ENCODE measurements at places on chromosomes 2 and 18.

GRCh38 chr2:113160962-113161361 lies 12.8 kb upstream of the PSD4 start:
- no peak for DNase-seq

GRCh38 chr18:28176698-28176947 lies 307 bp downstream of the CDH2 start:
- DNase-seq: no peak

GRCh38 chr2:201661366-201661765 lies 18.1 kb upstream of the TMEM237 start:
- no peak for DNase-seq

GRCh38 chr2:54206596-54206995 lies 49.4 kb downstream of the TSPYL6 start:
- DNase-seq: no peak

- no peak for DNase-seq
These were observed 14.5 kb downstream of the ATG16L1 start for GRCh38 chr2:233265899-233266431.

GRCh38 chr2:141142025-141142424 lies 988.8 kb downstream of the LRP1B start:
- no peak for DNase-seq

GRCh38 chr18:21955757-21956652 lies 213.4 kb upstream of the GATA6 start:
- DNase-seq: peak; percentile 72

GRCh38 chr2:159155791-159156190 lies 130.7 kb downstream of the WDSUB1 start:
- no peak for DNase-seq

GRCh38 chr2:240902615-240903041 lies 3.5 kb upstream of the CROCC2 start:
- DNase-seq: no peak

DNA sequence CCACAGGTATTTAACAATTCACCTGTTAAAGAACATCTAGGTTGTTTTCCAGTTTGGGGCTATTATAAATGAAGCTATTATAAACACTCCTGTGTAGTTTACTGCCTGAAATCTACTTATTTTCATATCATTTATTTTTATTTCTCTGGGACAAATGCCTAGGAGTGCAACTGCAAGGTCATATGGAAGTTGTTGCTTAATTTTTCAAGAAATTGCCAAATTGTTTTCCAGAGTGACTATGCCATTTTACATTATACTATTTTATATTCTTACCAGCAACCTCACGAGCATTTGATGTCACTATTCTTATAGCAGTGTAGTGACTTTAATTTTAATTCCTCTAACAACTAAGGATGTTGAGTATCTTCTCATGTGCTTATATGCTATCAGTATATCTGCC lies 298.4 kb downstream of the EXOC6B start:
- no peak for DNase-seq

DNA sequence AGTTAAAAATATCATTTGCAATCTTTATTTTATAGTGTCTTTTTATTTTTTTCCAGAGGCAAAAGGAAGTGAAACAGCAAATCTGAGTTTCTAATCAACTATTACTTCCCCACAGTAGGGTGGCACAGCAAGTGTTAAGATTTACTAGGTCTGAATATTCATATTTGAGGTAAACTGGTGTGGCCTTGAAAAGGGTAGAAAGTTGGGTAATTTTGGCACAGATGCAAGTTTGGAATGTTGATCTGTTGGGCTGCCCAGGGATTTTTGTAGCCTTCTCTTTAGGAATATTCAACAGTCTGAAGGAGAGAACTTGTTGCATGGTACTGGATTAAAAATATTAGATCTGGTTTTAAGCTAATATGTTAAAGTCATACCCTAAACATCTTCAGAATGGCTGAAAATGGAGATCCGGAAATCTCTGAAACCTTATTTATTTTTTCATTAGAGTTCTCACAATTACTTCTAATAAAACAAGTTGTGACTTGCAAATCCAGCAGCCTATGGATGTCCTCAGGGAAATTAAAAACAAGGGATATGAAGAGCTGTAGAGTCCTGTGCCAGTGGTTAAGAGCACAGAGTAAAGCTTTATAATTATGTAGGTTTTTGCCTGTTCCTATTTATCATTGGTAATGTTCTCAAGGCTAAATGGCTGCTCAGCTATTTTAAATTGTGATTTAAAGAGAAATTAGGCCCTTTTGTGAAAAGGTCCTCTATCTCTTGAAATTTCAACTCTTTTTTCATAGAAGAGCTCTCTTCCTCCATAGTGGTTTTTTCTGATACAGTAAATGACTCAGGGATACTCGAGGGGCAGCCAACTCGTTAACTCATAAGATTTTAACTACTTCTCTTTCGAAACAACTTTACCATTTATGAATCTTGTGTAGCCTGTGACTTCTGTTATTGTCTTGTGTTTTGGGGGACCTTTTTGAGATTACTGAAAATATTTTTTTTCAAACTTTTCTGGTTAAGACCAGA lies 11.0 kb downstream of the TANK start:
- no peak for DNase-seq

GRCh38 chr2:109062859-109063700 lies 65.9 kb upstream of the SH3RF3 start:
- DNase-seq: no peak

DNA sequence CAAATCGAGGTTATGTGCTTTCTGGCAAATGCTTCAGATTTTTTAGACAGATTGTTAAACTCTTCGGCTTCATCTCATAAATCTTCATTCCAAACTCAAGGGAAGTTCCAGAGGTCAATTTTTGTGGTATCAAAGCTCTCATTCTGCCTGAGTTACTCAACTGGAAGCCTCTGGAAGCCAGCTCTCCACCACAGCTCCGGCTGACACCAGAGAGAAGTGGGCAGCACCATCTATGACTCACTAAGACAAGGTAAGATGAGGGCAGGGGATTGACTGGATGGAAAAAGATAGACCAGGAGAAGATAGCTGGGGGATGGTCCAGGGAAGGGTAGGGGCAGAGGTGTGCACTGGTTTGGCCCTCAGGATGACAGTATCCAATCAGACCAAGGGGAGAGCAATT lies 137.3 kb upstream of the HNRNPA3 start:
- DNase-seq: no peak

DNA sequence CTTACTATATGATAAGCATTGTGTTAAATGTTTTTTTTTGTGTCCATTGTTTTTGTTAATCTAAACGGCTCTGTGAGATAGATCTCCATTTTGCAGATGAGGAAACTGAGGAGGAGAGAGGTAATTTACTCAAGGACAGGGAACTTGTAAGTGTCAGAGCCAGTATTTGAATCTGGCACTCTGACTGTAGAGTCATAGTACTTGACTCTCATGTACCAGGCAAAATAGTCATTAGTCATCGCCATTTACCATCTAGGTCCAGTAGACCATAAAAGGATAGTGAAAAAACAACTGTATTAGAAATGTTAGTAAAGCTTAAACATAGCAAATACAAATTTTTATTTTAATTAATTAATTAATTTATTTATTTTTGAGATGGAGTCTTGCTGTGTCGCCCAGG lies 4.8 kb downstream of the PSMD14 start:
- DNase-seq: no peak

GRCh38 chr2:204145263-204145751 lies 208.7 kb downstream of the ICOS start:
- peak; percentile 81 for DNase-seq

- no peak for DNase-seq
These were observed 31.8 kb downstream of the SLC9A4 start for GRCh38 chr2:102504833-102505232.

- DNase-seq: no peak
These were observed 805 bp downstream of the CIDEA start for GRCh38 chr18:12254820-12255511.

DNA sequence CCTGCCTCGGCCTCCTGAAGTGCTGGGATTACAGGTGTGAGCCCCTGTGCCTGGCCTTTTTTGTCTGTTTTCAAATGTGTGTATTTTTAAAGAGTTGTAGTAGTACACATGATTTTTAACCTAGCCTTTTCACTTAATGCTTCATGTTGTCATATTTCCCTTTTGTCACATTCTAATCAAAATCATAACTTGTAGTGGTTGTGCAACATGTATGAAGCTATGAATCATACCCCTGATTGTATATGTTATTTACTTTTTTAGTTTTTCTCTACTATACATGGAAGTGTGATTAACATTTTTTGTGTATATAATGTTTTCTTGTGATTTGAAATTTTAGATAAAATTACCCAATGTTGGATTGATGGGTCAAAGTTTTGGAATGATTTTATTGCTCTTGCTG lies 8.5 kb downstream of the GEN1 start:
- DNase-seq: no peak

DNA sequence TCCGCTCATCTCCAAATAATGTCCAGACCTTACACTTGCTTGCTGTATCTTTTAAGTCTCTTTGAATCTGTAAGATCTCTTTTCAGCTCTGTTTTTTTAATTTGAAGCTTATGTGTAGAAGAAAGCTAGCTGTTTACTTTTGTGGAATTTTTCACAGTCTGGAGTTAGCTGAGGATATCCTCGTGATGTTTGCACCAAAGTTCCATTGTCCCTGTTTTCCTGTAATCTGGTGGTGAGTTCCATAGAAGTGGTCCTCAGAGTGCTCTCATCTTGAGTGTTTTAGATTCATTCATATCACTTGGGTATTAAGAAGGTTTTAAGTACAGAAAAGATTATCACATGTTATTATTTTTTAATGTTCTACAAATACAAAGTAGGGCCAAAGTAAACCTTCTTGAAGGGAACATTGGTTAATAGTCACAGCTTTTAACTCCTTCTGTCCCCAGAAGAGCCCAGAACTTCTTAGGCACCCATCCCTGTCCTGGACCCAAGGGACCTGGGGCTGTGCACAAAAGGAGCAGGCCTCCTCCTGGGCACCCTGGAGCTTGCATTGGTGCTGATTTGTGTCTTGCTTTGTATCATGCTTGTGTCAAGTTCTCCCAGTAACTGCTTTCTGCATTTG lies 15.0 kb downstream of the MLPH start:
- DNase-seq: no peak

DNA sequence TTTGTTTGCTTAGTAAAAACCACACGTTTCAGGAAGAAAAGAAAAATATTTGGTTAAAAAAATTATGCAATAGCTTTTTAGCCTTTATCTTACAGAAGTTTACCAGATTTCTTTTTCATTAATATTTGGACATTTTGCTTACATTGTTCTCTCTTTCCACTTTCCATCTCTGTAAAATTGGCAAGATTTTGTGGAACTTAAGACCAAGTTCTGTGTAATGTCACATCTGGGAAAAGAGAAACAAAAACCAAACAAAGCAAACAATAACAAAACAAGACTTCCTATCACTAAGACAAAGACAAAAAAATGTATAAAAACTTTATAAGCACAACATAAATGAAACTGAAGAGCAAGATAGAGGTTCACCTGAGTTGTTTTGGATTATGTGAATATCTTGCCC lies 1392.1 kb upstream of the CELF4 start:
- DNase-seq: peak; percentile 15

GRCh38 chr2:227462972-227463931 lies 8.7 kb upstream of the AGFG1 start:
- DNase-seq: no peak

DNA sequence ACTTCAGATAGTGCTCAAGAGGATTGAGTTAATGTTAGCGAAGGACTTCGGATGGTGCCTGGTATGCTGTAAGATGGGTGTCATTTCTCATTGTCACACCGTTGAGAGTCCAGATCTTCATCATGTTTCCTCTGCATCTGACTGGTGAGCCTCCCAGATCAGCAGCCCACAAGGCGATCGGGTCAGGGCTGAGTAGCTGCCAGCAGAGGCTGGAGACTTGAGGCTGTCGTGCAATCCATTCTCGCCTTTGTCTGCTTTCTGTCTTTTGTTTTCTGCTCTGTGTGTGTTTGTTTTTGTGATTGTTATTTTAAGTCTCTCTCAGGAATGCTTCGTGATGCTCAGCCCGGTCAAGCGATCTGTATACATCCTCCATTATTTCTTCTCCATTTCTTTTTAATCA lies 95.8 kb downstream of the TGOLN2 start:
- DNase-seq: no peak

DNA sequence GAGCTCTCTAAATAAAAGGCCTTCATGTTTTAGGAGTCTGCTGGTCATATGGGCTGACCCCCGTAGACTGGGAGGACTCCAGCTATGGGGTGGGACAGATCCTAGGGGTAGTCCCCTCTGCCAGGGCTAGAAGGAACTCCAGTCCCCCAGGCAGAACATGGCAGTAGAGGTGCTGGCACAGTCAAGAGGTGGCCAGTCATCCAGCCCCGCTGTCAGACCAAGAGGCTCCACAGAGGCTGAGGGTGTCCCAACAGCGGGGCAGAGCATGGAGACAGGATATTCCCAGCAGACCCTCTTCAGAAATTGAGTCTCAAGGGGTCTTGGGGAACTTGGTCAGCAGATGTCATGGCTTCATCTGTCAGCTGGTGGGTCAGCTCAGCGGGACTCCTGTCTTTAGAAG lies 76.6 kb downstream of the LONRF2 start:
- no peak for DNase-seq

DNA sequence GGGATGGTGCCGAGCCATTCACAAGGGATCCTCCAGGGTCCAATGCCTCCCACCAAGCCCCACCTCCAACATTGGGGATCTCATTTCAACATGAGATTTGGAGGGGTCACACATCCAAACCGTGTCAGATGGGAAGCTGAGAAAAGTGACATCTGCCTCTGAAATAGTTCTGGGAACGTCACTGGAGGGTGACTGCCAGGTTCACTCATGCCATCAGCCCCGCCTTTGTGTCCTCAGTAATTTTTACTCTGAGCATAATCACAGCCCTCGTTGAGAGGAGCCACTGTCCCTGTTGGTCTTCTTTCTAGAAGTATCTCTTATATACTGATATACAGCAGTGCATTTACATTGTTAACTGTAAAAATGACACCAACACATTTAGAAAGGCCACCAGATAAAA lies 67.4 kb downstream of the KLHL29 start:
- no peak for DNase-seq

DNA sequence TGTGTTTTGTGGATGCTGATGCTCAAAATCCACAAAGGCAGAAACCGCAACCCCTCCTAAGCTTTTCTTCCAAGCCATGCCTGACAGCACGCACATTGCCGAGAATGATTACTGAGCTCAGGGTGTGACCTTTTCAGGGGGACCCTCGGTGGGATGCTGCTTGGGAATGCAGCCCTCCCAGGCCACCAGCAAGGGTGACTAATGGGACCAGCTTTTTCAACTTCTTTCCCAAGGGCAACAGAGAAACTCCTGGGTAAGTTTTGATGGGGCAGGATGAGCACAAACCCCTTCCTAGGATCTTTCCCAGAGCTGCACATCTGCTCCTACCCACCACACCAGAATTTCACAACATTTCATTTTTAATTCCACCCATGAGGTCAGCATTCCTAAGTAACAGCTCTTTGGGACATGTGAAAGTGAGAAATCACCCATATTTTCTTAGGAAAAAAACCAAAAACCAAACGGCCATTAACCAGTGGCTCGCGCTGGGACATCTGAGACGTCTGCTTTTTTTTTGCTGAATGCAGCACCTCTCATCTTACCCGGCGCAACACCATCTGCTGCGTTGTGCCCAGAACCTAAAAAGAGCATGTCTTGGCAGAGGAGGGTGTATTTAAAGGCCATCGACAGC lies 119.0 kb downstream of the ARL4C start:
- no peak for DNase-seq
